ENCODE measurements at places on chromosomes 2 and 18. TPM values are rescaled to one million over a fixed set of nuclear protein-coding genes. Genes with fewer than 3 reads are reported as not detected.

- no peak for DNase-seq
Observed at GRCh38 chr2:190867212-190867611, 13.4 kb upstream of the GLS start.

GRCh38 chr18:66972681-66973080 lies 368.8 kb upstream of the CDH19 start:
- peak; percentile 16 for DNase-seq

DNA sequence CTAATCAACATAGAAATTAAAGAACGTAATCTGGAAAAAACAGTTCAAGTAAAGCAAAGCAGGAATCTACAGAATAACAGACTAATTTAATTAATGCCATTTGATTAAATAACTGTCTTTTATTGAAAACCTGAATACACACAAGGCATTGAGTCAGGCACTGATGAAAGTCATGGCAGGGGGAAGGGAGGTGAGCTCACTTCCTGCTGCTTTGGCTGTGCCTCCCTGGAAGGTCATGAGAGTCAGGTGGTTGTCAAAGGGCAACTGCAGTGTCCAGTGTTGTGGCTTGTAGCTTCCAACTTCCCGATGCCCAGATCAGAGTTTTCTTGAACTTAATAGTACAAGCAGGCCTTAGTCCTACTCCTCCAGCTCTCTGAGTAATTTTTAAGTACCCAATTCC lies 180.9 kb downstream of the PID1 start:
- no peak for DNase-seq

GRCh38 chr2:162732946-162733698 lies 105.4 kb downstream of the KCNH7 start:
- no peak for DNase-seq

DNA sequence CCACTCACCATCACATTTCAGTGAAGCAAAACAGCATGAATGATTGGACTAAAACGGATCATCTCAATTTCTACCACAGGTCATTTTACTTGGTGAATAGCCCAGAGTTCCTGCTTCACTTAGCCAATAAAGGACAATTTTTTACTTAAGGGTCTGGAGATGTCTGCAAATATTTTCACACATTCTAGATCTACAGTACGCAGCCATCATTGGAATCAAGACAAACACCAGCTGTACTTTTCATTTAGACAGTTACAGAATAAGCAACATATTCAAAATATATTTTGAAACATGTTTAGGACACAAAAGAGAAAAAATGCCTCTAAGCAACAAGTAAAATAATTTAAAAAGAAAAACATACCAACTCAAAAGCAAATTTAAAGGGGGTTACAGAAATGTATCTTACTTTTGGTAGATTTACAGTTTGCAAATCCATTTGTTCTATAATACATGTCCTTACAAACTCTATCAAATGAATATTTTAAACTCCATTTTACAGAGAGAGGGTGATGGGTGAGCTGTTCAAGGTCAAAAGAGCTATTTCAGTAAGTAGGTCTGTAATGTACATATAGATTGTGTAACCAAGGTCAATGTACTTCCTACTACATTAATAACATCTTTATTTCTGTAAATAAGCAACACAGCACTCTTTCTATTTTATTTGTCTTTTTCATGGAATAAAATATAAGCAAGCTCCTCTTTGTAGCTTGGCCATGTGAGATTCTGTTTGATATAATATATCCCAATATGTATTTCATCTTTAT lies 13.4 kb downstream of the PPP1R1C start:
- no peak for DNase-seq

- no peak for DNase-seq
Observed at GRCh38 chr18:24054130-24054529, 39.6 kb downstream of the TTC39C start.

- peak; percentile 59 for DNase-seq
Observed at GRCh38 chr2:45013229-45014015, 4.2 kb upstream of the SIX2 start.

DNA sequence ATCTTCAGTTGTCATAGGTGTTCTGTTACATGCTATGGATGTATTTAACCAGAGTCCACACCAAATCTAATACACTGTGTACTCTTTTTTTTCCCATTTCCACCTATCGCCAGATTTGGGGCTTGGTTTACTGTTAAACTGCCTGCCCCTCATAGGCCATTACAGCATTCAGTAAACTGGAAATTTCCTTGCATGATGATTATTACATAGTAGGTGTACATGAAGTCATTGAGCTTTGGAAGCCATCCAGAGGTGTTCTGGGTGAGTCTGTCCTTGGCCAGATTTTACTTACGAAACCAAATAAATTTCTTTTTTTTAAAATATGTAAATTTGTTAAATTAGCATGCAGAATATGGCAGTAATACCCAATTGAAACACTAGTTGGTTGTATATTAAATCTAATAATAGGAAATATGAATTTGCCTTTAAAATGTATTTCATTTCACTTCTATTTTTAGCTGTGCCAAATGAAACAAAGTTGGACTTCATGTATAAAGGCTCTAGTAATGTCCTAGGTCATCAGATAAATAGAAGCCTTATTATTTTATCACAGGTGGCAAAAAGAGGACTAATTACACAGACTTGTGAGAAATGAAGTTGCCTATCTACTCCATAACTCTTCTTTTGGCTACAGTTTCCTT lies 60.7 kb downstream of the COMMD1 start:
- DNase-seq = no peak

DNA sequence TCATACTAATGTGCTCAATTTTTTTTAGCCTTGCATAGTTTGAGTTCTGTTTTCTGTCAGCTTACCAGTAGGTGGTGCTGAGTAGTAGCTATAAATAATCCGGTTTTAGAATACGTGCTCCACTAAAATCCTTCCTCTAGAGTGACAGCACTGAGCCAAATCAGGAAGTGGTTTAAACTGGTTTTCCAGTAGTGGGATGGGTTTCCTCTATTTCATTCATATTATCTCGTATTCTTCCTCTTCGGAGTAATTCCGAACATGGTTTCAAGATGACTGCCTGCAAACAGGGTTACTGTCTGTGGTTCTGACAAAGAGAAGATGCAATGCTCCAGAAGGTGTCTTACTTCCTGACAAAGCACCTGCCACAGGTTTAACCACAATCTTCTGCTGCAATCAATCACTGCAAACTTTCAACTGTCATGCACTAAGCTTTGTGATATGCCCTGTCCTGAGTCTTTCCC lies 496.9 kb upstream of the VRK2 start:
- DNase-seq = peak; percentile 25

GRCh38 chr2:121093692-121094091 lies 191.3 kb downstream of the TFCP2L1 start:
- DNase-seq = no peak

- no peak for DNase-seq
Observed at GRCh38 chr2:143474586-143474985, 345.4 kb downstream of the ARHGAP15 start.

GRCh38 chr2:3460831-3461800 lies 58.2 kb downstream of the ADI1 start:
- DNase-seq = no peak

GRCh38 chr2:137181370-137181769 lies 416.0 kb downstream of the THSD7B start:
- no peak for DNase-seq

- no peak for DNase-seq
Observed at GRCh38 chr2:10146366-10147005, 23.9 kb downstream of the RRM2 start.

Gene UGT1A1
- not detected for total RNA-seq

Gene TUBA4B
- not detected for total RNA-seq

Gene MYCN
- 26.7 TPM for total RNA-seq
